CD14-positive monocyte (primary cell): ENCODE measurements at places on chromosomes 5 and 9.

DNA sequence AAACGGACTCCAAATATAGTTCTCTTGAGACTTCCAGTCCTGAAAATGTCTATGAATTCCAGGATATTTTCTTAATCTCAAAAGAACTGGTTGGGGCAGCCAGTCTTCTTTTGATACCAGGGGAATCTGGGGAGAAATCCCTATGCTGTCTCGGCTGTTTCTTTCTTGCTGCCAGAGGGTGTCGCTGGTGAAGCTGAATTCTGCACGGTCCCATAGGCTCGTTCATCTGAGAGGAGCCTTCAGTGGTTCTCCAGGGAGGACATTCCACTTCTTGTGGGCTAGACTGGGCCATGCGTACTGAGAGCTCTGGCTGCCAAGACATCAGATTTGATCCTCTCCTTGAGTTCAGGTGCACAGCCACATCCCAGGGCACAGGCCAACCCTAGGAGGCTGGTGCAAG is 155.0 kb upstream of the CLINT1 start:
- DNase-seq: no peak

DNA sequence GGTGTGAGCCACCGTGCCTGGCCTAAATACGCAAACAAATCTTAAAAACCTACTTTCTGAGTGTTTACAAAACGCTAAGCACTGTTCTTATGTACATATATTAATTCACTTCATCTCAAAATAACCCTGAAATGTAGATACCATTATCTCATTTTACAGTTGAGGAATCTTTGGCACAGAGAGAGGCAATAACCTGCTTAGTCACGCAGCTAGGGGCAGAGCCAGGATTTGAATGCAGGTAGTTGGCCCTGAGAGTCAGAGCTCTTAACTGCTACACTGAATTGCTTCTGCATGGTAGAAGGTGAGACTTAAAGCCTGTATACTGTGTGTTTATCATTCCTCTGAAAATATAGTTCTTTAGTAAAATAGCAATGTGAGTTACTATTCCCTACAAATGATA is 21.9 kb downstream of the ARHGEF37 start:
- no peak for DNase-seq

DNA sequence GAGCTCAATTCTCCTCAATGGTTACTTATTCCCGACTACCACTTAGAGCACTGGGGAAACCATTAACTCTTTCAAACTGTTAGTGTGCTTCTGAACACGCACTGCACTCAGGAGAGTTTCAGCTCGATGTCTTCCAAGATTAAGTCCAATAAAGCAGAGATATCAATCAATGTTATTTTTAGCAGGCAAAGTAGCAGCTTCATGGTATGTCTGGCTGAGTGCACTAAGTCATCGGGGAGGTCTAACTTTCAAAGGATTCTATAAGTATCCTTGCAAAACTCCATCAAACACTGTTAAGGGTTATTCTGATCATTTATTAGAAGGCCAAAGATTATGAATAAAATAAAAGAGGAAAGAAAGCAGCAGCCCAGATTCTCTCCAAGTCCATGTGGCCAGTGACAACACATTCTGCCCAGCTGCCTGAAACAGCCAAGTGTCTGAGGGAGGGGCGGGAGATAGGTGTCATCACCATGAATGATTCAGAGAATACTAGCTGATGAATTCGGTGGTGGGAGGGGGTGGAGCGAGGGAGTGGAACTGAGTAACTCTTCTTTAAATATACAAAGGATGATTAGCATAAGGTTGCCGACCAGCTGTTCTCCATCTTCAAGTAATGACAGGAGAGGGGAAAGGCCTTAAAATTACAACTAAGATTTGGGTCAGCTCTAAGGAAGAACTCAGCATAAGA is 21.3 kb downstream of the NREP start:
- no peak for DNase-seq

- DNase-seq: no peak
Measured at GRCh38 chr5:83244516-83244915, 167.2 kb downstream of the XRCC4 start.

DNA sequence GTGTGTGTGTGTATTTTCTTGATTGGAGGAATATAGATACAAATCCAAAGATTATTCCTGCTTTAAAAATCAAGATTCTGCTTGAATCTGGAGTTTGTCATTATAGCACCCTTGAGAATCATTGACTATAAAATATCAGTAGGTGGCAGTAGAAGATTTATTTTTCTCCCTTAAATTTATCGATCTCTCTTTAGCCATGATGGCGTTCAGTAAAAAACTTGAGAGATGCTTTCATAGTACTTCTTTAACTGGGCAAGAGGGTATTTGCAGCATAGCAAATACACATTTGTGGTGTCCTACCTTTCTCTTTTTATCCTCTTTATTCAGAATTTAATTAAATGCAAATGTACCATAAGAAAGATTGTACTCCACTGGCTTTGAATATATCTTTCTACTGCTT is 307.7 kb downstream of the ADGRV1 start:
- no peak for DNase-seq

DNA sequence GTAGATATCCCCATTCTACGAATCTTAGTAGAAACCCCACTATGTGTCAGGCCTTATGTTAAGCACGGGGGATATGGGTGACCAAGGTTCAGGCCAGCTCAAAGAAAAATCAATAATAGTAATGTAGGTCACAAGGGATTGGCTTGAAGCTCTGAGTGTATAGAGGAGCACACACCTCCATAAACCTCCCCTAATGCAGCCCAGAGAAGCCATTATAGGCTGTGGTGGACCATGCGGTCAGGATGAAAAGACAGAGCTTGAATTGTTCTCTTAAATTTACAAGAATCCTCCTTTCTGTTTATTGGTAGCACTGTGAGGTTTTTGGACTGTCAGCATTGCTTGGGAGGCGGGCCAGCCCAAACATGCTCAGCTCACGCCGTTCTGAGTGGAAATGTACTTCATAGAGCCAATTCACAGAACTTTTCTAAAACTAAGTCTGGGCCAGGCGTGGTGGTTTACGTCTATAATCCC is 9.1 kb downstream of the PDE6A start:
- DNase-seq: no peak

DNA sequence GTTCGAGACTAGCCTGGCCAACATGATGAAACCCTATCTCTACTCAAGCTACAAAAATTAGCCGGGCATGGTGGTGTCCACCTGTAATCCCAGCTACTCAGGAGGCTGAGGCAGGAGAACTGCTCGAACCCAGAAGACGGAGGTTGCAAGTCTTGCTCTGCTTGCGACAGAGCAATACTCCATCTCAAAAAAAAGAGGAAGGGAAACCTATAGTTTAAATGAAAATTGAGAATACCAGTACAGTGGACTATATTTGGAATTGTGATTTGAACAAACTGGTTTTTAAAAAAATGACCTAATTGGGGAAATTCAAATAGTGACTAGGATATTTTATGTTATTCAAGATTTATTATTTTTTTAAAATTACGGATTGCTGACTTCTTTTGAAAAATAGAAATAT is 33.2 kb downstream of the DIAPH1 start:
- DNase-seq: no peak

DNA sequence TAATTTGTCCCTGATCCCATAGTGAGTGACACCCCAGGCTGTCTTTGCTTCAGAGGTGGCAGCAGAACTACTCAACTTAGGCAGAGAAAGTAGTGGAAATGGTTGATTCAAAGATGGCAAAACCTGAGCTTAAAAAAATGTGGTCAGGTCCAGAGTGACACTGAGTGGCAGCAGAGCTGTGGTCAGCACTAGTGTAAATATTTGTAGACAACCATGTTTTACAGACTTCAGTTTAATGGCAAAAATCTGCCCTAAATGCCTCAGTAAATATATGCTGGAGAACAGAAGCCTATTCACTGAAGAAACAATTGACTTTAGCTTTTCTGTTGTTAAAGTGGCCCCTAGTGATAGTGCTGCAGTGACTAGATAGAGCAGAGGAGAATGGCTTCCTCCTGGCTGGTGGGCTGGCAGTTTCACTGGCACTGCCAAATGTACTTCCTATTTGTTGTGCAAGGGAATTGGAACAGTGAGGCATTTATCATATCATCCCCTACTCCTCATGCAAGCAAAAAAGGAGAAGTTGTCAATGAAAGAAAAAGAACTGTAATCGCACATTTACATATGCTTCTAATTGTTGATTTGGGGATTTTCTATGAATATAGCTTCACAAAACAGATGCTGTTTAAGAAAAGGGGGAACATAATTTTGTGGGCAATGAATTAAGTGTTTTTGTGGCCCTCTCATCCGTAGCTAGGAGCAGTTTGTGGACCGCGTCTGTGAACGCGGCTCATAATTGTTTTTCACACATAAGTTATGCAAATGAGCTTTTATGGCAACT is 12.0 kb downstream of the PBX3 start:
- peak; percentile 83 for DNase-seq

- DNase-seq: peak; percentile 6
Measured at GRCh38 chr9:91334053-91334452, 27.7 kb downstream of the AUH start.

GRCh38 chr9:37503736-37504135 is 18.0 kb downstream of the POLR1E start:
- no peak for DNase-seq

DNA sequence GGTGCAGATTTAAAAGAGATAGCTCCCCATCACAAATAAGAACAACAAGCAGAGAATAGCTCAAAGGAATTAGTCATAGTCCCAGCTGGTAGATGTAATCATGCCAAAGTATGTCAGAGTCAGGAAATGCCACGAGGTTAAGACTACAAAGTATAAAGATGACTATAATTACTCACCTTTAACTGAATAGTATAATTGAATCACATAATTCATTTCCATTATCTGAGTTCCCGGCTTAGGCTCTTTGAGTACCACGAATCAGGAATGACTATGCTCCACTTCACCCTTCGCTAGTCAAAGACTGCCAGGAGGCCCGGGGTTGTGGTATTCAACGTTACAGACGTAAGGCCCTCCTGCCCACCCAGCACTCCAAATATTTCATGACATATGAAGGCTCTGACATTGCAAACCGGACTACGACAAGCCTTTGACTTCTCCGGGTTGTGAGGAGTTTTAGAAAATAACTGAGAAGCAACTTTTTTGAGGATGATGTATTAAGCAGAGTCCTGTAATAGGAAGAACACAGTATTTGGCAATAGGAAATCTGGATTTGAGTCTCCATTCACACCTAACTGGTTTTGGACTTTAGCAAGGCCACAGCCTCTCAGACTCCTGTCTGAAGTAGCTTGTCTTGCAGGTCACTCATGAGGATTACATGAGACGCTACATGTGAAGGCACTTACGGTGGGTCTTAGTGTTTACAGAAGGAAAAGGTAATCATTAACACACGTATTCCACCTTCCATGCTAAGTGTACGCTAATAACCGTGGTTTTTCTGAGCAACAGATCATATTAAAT is 64.6 kb downstream of the ENC1 start:
- DNase-seq: no peak

GRCh38 chr5:169098331-169099121 is 202.4 kb downstream of the SLIT3 start:
- no peak for DNase-seq

GRCh38 chr5:73912821-73913271 is 286.9 kb downstream of the ARHGEF28 start:
- no peak for DNase-seq

DNA sequence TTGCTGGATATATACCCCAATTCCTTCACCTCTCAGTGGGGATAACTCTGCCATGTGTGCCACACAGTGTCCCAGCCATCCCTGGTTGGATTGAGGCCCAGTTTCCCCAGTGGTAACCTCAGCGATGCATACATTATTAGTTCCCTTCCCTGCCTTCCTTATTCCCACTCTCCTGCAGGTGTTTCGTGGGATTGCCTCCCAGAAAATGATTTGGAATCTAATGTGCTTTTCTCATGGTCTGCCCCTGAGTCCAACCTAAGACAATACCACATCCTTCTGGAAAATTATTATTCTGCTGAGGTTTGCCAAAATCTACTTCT is 8.4 kb upstream of the SPINK4 start:
- DNase-seq: no peak

DNA sequence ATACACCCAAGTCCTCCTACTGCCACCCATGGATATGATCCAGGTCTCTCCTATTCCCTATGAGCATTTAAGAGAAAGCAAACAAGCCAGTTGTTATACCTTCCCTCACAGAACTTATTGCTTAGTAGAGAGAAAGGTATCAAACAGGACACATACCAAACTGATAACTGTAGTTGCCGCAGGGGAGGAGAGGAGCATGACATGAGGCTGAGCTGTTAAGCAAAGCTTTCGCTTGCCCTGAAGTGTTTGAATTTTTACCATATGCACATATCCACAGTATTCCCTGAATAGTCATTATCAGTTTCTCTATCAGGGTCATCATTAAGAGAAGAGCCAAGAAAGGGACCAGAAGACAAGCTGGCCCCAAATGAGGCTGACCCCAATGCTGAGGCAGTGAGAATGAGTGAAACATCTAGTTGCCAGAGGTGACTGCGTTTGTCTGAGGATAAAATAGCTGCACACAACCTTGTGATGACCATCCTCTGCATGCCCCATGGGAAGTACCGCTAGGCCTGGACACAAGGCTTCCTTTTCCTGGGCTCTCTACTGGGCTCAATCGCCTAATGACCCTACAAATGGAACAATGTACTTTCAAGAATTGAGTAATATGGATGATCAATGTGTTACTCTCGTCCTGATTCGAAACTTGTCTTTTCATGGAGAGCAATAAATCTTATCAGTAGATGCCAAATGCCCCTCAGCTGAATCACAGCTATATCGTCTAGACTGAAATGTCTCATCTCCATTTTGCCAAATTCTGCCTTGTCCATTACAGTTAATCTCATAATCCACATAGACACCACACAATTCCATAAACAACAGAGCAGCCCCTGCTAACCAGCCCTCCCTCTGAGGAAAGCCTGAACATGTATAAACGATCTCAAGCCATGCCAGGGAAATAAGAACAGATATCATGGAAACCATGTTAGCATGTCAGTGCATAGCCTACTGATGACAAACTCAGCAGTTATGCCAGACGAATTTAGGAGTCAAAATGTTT is 4.3 kb upstream of the IFNK start:
- DNase-seq: no peak

GRCh38 chr9:99811172-99811571 is 10.5 kb upstream of the NR4A3 start:
- no peak for DNase-seq

- no peak for DNase-seq
Measured at GRCh38 chr9:24608599-24608998, 62.9 kb upstream of the IZUMO3 start.

GRCh38 chr5:58751222-58751837 is 168.5 kb downstream of the RAB3C start:
- peak; percentile 76 for DNase-seq

DNA sequence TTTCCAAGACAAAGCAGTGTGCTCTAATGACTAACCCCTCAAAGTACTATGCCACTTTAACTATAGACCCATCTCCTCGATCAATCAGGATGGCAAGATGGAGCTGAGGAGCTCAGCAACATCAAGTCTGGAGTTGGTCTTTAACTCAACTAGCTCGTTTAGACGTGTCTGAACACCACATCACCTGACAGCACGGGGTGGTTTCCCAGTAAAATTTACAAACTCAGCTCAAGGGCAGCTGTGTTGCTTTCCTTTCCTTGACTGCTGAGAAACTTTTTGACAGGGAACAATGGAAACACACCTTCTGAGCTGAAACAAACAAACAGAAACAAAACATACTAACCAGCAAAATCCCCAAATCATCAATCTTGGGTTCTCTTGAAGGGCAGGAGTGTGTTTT is 202.5 kb downstream of the NTRK2 start:
- no peak for DNase-seq

GRCh38 chr9:94872083-94872833 is 145.8 kb downstream of the AOPEP start:
- DNase-seq: no peak

GRCh38 chr9:74643303-74643923 is 146.3 kb downstream of the RORB start:
- DNase-seq: no peak
